NCI-H1092 (cell line): ENCODE measurements at places on chromosomes 5 and 9.

DNA sequence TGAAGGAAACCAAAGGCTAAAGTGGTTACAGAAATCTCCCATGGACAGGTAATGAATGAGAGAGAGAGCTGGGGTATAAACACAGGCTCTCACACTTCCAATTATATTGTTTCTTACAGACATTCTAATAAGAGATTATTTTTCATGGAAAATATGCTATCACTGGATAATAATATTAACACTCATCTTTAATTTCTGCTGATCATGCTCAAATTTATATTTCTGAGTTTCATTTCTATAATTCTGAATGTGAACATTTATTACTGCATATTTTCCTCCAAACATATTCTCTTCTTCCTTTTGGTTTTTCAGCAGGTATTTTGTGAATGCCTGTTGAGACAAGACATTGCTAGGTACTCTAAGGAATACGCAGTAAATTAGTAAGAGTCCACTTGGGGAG, 410.2 kb upstream of the DAP start:
- no peak for DNase-seq

- DNase-seq, result no peak
Measured at GRCh38 chr5:58056546-58056945, 403.3 kb downstream of the PLK2 start.

DNA sequence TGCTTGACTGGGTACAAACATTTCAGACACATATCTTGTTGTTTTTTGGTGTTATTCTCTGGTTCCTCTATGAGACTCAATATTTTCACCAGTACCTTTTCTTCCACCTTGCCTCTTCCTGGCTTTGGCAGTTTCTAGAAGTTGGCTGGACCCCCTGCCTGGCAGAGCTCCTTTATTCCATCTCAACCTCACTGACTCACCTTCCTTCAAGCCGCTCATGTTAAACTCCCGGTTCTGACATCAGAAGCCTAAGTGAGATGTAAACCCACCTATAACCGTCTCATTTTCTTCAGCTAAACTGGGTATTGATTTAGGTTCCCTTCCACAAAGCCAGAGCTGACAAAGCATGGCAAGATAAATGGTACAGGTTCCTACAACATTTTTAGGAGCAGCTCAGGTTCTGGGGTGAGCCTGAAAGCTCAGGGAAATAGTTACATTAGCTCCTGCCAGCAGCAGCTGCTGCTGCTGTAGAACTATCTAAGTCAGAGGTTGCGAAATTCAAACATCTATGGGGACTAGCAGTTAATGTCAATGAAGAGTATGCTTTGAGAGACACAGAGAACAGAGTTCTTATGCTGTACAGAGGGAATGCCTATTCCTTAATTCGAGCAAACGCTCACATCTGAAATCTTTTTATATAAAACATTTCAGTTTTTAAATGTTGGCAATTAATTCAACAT, 197.1 kb upstream of the NR3C1 start:
- DNase-seq, result no peak

DNA sequence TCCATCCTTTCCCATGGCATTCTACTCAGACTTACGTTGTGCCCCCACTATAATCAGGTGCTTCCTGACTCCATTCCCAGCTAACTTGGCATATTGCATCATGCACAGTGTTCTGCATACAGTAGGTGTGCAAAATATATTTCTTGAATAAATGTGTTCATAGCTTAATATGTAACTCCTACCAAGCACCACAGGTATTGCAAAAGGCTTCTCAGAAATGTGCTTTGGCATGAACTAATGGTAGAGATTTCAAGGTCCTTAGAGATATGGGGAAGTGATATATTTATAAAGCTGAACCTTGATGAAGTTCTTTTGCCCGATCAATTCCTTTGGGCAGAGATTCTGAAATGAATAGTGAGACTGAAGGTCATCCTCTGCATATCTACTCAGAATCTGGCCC, 220.4 kb downstream of the KCTD16 start:
- no peak for DNase-seq

- no peak for DNase-seq
Measured at GRCh38 chr9:91017245-91017644, 215.6 kb downstream of the SYK start.
